Fibroblast of lung (primary cell): ENCODE measurements at places on chromosomes 5 and 9. TPM values are rescaled to one million over a fixed set of nuclear protein-coding genes. Genes with fewer than 3 reads are reported as not detected.

Gene CA9
- 0.17 and 0.26 TPM in 2 replicates for total RNA-seq

Gene IL17B
- total RNA-seq, result not detected in 2 replicates

Gene STRBP
- 4.9 and 5.9 TPM in 2 replicates for total RNA-seq

DNA sequence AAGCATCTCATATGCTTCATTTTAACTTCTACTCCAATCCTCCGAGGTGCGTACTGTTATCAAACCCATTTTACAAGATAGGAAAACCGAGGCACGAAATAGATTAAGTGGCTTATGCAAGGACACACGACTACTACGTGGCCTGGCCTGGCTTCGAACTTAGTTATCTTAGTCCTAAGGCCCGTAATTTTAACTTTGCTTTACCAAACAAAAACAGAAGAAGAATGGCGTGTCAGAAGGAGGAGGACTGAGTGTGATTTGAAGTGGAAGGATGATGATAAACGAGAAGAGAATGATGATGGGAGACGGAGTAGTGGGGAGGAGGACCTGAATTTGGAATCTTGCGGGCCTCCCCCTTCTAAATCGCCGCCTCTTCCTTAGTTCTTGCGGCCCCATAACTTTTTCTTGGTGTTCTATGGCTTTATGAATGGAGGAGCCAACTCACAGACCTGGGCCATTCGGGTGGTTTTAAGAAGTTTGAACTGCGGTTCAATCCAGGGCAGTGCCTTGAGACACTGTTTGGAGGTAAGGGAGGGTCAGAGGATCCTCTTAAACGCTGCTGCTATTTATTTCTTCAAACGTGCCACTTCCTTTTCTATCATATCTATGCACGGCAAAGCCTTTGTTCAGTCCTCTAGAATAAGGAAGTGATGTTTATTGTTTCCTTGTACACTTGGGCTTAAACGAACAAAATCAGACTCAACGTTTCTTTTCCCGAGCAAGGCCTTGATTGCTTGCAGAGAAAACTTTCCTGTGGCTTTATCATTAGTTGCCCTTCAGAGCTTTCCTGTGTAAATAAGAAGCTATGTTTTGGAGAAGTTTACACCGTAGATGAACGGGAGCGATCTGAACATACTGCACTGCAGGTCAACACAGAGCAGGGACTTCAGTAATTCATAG lies 795 bp downstream of the CNOT8 start:
- peak; percentile 20 for DNase-seq
- H3K36me3 ChIP-seq, result peaks cover 2% of the 10 kb centered on the region
- no peaks in the 10 kb centered on the region for H3K27me3 ChIP-seq
- peak overlapping the region; percentile 99 for H3K4me3 ChIP-seq
- peak overlapping the region; percentile 89 for H3K27ac ChIP-seq

- no peak overlapping the region for H3K27ac ChIP-seq
- H3K27me3 ChIP-seq, result no peaks in the 10 kb centered on the region
Observed at GRCh38 chr9:122835313-122835731, 6.9 kb upstream of the PDCL start.

DNA sequence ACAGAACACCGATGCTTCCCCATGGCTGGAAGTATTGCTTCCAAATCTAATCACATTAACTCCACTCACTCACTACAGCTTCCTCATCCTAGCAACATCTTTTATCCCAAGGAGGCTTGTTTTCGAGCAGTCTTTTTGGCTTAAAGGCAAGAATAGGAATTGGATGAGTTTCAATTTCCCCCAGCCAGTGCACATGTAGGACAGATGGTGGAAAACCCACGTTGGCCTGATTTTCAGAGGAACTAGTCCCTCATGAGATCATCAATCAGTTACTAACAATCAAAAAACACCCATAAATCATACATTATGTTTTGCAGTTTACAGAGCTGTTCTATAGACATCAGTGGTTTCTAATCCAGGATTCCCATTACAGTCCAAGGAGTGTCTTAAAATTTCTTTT lies 48.5 kb upstream of the AGXT2 start:
- H3K27me3 ChIP-seq, result no peaks in the 10 kb centered on the region
- DNase-seq, result no peak
- no peaks in the 10 kb centered on the region for H3K4me1 ChIP-seq
- no peaks in the 10 kb centered on the region for H3K36me3 ChIP-seq

GRCh38 chr9:136157477-136158265 lies 39.0 kb upstream of the TMEM250 start:
- H3K4me1 ChIP-seq, result no peaks in the 10 kb centered on the region
- H3K27ac ChIP-seq, result no peak overlapping the region
- H3K27me3 ChIP-seq, result peaks cover 14% of the 10 kb centered on the region
- no peak overlapping the region for H3K4me3 ChIP-seq
- no peaks in the 10 kb centered on the region for H3K36me3 ChIP-seq

DNA sequence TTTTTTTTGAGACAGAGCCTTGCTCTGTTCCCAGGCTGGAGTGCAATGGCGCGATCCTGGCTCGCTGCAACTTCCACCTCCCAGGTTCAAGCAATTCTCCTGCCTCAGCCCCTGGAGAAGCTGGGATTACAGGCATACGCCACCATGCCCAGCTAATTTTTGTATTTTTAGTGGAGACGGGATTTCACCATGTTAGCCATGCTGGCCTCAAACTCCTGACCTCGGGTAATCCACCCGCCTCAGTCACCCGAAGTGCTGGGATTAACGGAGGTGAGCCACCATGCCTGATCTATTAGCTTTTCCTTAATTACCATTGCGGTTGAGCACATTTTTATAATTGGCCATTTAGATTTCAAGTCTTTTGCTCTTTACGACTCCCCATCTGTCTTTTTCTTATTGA lies 2.9 kb upstream of the FLT4 start:
- H3K4me3 ChIP-seq, result no peak overlapping the region
- H3K27me3 ChIP-seq, result peaks cover 17% of the 10 kb centered on the region

DNA sequence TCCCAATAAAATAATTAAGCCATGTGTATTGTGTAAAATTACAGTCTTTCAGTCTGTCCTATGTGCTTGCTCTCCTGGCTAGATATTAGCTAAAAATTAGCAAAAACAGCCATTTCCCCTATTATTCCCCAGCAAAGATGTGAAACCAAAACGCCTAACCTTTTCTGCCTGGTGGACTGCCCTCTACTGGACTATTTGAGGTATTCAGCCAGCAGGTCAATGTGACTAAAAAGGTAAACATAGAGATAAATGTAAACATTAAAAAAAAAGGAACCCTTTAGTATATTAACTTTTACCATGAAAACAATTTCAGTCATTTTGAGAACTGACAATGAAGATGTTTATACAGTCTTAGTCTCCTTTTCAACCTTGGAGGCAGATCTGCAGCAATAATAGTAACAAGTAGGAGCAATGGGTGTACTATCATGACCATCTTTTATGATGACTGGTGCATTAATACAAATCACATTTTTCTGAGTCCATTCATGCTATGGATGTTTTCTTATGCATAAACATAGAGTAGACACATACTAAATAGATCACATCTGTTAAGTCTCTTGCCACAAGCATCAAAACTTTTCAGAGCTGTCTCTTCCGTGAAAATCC lies 10.1 kb downstream of the ATG12 start:
- no peaks in the 10 kb centered on the region for H3K4me1 ChIP-seq
- no peak overlapping the region for H3K4me3 ChIP-seq
- H3K27ac ChIP-seq, result no peak overlapping the region
- no peaks in the 10 kb centered on the region for H3K27me3 ChIP-seq
- DNase-seq, result peak; percentile 58

DNA sequence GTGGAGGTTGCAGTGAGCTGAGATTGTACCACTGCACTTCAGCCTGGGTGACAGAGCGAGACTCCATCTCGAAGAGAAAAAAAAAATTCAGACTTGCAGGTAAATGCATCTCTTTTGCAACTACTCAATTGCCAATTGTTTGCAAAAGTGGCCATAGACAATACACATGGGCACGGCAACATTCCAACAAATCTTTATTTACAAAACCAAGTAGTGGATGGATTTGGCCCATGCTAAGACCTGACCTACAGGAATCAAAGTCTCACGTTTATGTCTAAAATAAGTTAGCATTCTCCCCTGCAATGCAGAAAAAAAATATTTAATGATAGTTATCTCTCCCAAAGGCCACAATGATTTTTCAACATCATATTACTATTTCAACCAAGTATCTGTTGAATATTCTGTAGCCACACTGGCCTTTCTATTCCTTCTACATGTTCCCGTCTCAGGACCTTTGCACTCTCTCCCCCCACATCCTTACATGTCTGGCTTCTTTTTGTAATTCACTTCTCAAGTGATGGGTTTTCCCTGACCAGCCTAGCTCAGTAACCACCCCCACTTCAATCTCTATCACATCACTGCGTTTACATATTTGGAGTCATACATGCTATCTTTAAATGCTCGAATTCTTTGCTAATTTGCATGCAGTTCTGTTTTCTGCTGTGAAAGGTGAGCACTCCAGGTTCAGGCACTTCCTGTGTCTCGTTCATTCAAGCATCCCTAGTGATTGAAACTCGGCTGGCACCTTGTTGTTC lies 54.2 kb downstream of the FNBP1 start:
- H3K36me3 ChIP-seq, result no peaks in the 10 kb centered on the region
- H3K27ac ChIP-seq, result no peak overlapping the region
- H3K27me3 ChIP-seq, result no peaks in the 10 kb centered on the region
- peaks cover 15% of the 10 kb centered on the region for H3K4me1 ChIP-seq
- DNase-seq, result no peak

DNA sequence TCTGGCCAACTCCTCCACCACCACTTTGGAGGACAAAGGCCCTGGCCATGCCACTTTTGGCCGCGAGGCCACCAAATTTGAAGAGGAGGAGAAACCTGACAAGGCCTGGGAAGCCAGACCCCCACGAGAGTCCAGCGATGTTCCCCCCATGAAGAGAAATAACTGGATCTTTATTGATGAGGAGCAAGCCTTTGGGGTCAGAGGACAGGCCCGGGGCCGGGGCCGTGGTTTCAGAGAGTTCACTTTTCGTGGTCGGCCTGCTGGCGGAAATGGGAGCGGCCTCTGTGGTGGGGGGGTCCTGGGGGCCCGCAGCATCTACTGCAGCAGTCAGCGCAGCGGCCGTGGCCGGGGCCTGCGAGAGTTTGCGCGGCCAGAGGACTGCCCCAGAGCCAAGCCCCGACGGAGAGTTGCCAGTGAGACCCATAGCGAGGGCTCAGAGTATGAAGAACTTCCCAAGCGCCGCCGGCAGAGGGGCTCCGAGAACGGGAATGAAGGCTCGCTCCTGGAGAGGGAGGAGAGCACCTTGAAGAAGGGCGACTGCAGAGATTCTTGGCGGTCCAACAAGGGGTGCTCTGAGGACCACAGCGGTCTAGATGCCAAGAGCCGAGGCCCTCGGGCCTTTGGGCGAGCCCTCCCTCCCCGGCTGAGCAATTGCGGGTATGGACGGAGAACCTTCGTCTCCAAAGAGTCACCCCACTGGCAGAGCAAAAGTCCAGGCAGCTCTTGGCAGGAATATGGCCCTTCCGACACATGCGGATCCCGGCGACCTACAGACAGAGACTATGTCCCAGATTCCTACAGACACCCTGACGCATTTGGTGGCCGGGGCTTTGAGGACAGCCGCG lies 27.4 kb upstream of the POMT1 start:
- DNase-seq, result no peak
- no peaks in the 10 kb centered on the region for H3K4me1 ChIP-seq
- H3K36me3 ChIP-seq, result peaks cover 49% of the 10 kb centered on the region
- H3K27ac ChIP-seq, result no peak overlapping the region
- H3K4me3 ChIP-seq, result no peak overlapping the region

DNA sequence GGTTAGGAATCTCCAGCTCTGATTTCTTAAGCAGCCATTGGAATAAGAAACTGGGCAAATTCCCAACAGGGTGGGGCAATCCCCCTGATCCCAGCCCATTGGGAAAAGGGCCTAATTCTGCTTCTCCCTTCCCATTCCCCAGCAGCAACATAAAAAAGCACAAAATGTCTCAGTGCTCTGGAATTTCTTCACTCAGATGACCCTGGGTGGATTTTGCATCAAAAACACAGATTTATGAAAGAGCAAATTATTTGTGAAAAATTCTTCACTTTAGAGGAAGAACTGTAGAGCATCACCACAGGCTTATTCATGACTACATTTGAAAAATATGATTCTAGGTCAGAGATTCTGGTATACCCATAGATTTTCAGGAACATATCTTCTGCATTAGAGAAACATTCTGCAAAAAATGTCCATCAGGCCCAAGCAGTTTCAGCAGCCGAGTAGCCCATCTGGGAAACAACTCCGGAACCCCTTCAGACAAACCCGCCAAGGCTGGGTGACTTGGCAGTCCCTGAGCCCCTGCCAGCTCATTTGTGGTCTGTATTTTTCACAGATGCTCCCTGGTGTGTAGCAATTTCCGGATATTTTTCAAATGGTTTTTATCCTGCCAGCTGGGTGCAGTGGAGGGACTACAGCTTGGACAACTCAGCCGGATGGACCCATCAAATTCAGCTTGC lies 102.1 kb upstream of the RANBP3L start:
- peak; percentile 92 for DNase-seq
- H3K36me3 ChIP-seq, result no peaks in the 10 kb centered on the region
- peak overlapping the region; percentile 31 for H3K27ac ChIP-seq
- peaks cover 13% of the 10 kb centered on the region for H3K4me1 ChIP-seq
- H3K27me3 ChIP-seq, result no peaks in the 10 kb centered on the region
- H3K4me3 ChIP-seq, result no peak overlapping the region

DNA sequence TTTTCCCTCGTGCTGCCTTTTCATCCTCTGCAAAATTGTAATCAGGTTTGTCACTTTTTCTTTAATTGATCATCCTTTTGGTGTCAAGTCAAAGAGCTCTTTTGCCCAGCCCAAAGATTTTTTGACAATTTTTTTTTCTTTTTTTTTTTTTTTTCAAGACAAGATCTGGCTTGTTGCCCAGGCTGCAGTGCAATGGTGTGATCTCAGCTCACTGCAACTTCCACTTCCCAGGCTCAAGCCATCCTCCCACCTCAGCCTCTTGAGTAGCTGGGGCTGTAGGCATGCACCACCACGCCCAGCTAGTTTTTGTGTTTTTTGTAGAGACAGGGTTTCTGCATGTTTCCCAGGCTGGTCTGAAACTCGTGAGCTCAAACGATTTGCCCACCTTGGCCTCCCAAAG lies 36.7 kb downstream of the CDK7 start:
- no peak overlapping the region for H3K4me3 ChIP-seq
- DNase-seq, result peak; percentile 68
- H3K27me3 ChIP-seq, result no peaks in the 10 kb centered on the region
- peak overlapping the region; percentile 3 for H3K27ac ChIP-seq
- H3K36me3 ChIP-seq, result no peaks in the 10 kb centered on the region
- H3K4me1 ChIP-seq, result peaks cover 3% of the 10 kb centered on the region
